Hematopoietic multipotent progenitor cell (in vitro differentiated cells): ENCODE measurements at places on chromosomes 16 and 17.

DNA sequence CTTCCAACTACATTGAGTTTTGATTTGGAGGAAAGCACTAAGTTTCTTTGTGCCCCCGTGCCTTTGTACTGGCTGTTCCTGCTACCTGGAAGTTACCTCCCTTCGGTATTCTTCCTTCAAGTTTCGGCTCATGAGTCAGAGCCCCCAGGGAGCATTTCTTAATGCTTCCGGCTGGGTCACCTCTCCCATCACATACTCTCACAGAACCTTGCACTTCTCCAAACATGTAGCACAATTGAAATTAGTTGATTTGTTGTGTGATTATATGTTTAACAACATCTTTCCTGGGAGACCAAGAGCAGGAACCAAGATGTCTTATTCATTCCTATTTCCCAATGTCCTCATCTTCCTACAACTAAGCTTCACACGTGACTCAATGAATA lies 158.6 kb upstream of the CDH5 start:
- no peak for DNase-seq

DNA sequence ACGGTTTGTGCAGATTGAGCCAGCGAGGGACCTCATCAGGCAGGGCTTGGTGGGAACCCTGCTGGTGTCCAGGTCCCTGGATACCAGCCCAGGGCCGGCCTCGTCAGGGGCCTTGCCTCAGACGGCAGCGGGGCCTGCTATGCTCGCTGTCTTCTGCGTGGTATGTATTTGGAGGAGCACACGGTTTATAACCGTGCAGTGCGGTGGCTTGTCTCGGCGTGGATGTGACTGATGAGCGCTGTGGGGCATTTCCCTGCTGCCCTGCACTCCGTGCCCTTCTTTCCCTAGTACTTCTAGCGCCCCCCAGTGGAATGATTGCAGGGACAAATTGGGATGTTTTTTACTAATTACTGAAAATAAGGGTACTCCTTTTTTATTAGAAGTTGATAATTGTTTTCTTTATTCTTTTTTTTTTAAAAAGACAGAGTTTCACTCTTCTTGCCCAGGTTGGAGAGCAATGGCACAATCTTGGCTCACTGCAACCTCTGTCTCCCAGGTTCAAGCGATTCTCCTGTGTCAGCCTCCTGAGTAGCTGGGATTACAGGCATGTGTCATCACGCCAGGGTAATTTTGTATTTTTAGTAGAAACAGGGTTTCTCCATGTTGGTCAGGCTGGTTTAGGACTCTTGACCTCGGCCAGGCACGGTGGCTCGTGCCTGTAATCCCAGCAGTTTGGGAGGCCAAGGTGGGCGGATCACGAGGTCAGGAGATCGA lies 15.3 kb downstream of the TBCD start:
- DNase-seq: peak; percentile 77

DNA sequence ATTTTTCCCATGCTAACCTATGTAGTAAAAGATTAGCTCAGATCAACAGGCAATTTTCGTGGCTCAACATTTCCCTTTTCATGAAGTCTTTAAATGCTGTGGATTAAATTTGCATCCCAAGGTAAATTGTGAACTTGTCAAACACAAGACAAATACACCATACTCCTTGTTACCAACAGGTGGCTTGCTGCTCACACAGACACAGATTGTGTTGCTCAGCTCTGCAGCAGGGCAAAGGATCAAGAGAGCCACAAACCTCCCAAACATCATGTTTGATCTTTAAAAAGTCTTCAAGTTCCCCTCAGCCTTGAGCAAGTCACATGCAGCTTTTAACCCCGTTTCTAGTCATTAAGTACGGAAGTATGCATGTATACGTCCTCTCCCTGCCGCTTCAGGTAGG lies 119.6 kb upstream of the CNTNAP4 start:
- DNase-seq: no peak

- DNase-seq: no peak
Measured at GRCh38 chr17:72406498-72406897, 285.7 kb downstream of the SOX9 start.

DNA sequence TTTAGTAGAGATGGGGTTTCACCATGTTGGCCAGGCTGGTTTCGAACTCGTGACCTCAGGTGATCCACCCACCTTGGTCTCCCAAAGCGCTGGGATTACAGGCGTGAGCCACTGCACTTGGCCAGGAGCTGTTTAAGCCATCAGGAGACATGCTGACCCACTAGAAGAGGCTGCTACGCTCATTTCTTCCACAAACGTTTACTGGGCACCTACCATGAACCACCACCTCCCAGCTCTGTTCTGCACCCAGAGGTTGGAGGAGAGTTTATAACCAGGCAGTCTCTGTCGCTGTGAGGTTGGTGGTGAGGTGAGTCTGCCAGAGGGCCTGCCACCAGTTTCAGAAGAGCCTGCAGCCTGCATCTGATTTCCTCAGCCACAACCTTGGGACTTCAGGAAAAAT lies 51.8 kb downstream of the SF3B3 start:
- DNase-seq: no peak
